Stimulated activated CD8-positive, alpha-beta memory T cell treated with anti-CD3 and anti-CD28 coated beads, Interleukin-4, amount 100 ng/mL, for 1 hour (primary cell): ENCODE measurements at places on chromosomes 6 and 20.

GRCh38 chr20:34175079-34175478, 63.0 kb upstream of the EIF2S2 start:
- DNase-seq = no peak

GRCh38 chr6:87982134-87982533, 65.5 kb upstream of the SPACA1 start:
- DNase-seq = no peak

- no peak for DNase-seq
Measured at GRCh38 chr6:150633486-150633834, 33.8 kb downstream of the PLEKHG1 start.

- DNase-seq = no peak
Measured at GRCh38 chr6:77461796-77462195, 1.5 kb downstream of the HTR1B start.

GRCh38 chr6:155040154-155040553, 45.0 kb downstream of the TIAM2 start:
- no peak for DNase-seq

- no peak for DNase-seq
Measured at GRCh38 chr6:35620706-35621105, 68.0 kb downstream of the FKBP5 start.

DNA sequence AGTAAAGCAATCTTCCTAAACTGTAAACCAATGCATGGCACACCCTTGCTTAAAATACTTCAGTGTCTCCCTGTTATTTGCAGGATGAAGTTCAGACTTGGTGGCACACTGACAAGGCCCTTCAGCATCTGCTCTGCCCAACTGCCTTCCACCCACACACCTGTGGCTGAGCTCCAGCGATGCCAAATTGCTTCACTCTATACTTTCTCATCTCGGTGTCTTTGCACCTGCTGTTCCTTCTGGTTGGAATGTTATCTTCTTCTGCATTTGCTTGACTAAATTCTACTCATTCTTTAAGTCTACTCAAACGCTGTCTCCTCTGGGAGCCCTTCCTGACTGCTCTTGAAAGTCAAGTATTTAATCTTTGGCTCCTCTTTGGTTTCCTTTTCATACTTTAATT, 100.1 kb upstream of the SUPT3H start:
- DNase-seq = no peak

DNA sequence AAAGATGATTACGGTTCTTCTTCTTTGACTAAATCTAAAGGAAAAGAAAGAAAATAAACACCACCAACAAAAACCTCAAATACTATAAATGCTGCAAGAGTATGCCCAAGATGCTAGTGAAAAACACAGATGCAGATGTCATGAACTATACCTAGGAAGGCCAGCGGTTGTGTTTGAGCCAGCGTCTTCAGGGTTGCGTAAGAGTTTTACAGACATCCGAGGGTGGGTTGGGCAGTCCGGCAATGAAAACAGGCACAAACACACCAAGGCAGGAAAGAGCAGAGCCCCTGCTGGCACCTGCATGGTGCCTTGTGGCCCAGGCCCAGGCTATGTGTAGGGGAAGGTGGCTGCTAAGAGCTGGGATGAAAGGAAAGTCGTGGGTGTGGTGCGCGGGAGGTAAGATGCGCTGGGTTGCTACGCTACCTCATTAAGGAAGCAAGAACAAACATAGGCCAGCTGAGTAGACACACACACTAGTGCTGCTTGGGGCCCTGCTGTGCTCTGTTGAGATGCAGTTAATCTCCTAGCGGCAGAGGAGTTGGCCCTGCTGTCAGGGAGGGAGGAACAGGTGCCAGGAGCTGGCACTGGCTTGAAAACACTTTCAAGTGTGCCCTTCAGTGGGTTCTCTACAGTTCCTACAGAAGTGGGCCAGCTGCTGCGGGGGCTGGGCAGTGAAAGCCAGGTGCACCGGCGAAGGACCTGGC, 170.2 kb upstream of the PLN start:
- DNase-seq = no peak

- DNase-seq = no peak
Measured at GRCh38 chr20:35458388-35458787, 3.0 kb downstream of the CEP250 start.

DNA sequence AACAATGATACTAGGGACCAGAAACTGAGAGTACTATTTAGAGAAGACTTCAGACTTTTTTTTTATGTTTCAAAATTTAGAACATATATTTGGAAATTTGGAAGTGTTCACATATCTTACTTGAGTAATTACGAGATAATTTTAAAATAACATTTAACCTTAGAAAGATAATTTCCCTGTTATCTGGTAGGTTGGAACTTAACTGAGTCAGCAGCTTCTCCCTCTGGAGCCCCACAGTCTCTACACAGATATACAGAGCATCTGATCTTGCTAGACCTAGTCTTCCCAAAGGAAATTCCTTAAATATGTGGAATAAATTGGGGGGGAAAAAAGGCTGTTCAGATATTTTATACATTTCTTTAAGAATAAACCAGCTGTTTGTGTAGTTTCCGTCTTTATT, 48.6 kb downstream of the TSPYL4 start:
- DNase-seq = no peak

- DNase-seq = no peak
Measured at GRCh38 chr20:62014488-62014775, 51.2 kb downstream of the TAF4 start.

DNA sequence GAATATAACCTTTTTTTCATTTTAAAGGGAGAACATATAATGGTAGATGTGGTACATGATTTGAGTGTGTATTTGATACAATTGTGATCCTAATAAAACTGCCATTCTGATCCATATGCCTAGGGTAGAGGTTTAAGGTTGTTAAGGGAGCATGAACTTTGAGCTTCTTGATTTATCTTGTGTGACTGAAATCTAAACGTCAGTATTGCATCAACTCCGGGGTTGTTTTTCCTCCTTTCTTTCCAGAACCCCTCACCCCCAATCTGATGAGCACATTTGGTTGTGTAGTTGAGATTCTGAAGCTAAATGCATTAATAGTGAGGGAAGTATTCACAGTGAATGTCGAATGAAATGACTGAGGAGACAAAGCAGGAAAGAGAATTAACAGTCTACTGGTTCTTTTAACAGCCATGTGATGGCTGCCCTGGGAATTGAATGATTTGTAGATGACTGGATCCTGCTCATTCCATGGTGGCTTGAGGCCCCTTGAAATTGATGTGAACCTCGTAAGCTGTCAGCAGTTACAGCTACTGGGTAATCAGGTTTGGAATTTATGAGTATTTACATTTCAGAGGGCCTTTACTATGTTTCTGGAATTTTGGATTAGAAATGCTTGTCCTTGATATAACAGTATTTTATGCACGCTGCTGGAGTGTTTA, 44.8 kb downstream of the FARS2 start:
- DNase-seq = no peak

DNA sequence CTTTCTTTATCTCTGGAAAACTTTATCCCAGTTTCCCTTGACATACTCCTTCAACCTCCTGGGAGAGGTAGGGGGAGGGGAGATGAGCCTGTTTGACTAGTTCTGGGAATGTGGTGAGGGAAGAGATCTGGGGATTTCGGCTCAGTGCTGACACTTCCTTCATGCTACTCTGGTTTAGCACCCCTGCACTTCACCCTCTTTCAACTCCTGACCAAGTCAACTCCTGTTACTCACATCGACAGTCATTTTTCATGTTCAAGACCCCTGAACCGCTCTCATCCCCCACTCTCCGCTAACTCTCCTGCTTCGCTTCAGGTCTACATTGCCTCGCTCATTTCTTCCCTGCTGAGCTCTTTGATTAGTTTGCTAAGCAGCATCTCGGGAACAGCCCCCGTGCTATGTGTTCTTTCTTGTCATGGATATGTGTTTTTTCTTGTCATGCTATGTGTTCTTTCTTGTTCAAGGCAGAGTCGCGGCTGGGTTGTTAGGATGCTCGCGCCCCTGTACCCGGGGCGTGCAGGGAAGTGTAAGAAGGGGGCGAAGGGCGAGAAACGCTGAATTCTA, 16.6 kb upstream of the TRIM27 start:
- peak; percentile 14 for DNase-seq

GRCh38 chr6:75557068-75557467, 44.6 kb upstream of the SENP6 start:
- no peak for DNase-seq

DNA sequence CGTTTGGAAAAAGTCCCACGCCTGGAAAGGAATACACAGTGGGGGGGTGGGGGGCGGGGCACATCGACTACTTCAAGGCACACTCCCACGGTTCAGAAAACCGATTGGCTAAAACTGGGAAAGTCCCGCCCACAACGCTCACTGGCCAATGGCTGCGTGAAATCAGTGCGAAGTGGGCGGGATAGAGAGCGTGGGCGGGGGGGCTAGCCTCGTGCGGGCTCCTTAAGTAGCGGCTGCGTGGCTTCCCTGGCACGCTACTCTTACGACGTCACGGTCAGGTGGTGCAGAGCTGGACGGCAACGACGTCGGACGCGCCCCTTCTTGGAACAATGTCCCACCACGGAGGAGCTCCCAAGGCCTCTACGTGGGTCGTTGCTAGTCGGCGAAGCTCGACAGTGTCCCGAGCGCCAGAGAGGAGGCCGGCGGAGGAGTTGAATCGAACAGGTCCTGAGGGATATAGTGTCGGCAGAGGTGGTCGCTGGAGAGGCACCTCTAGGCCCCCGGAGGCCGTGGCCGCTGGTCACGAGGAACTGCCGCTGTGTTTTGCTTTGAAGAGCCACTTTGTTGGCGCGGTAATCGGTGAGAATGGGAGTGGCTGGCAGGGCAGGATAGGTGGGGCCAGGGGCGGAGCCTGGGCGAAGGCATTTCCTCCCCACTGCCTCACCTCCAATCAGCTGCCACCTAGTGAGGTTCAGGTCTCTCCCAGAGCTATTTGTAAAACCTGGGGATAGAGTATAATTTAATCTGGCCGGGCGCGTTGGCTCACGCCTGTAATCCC, at the start of gene DDX43:
DDX43 (plus strand) TSS at position 252 of the 778 bp plus-strand sequence; CDS start at position 330, 78 bp downstream.
- DNase-seq = no peak

- no peak for DNase-seq
Measured at GRCh38 chr6:108764580-108764950, 83.7 kb upstream of the ARMC2 start.

- DNase-seq = no peak
Measured at GRCh38 chr6:43770372-43771209, 580 bp downstream of the VEGFA start.

GRCh38 chr6:88641178-88641903, 322.1 kb downstream of the RNGTT start:
- DNase-seq = no peak

DNA sequence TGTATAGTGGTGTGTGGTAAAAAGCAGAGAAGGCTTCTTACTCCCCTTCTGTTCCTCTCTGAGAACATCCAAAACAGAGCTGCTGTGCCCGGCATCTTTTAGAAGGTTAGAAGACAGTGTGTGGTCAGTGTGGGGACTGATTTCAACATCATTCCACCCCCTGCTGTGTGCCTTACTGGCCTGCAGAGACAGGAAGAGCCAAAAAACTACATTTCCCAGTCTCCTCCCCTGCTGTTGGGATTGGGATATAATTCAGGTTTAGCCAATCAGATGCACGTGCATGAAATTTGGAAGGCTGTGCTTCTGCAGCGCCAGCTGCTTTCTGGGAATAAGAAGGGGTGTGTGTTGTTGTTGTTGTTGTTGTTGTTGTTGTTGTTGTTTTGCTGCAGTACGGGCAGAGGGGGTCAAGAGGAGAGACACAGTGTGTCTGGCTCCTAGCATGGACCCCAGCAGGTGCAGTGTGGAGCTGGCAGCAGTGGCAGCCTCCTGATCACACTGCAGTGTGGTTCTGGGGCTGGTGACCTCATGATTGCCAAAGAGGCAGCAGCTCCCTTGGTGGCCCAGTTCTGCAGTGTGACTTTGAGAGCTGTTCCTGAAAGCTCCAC, 74.7 kb downstream of the MRPL14 start:
- no peak for DNase-seq

DNA sequence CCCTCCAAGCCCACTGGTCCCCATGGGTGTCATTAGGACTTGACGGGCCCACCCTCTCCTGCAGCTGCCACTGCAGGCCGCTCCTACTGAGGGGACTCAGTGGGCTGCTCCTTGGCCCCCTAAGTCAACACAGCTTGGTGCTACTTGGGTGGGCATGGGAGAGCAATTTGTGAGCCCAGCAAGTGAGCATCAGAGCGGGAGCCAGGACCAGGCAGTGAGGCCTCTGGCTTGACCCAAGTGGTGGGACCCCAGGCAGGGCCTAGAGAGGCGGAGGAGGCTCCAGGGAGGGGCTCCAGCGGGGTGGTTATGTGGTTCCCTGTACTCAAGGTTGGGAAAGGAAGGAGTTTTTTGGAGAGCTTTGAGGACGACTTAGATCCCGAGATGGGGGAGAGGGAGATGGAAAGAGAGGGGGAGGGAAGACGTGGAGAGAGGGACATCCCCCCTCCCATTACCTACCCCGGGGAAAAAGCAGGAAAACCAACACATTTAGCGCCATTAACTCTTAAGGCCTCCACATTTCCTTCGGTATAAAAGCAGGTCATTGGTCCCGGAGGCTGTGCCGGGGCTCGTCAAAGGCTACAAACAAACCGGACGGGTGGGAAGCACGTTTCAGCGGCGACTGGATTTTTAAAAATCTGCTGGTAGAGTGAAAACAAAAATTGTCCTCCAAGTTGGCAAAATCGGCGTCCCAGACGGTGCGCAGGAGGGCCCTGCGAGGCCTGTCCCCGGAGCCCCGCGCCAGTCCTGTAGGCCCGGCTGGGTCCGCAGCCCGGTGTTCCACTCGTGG, 8.8 kb downstream of the FOXC1 start:
- no peak for DNase-seq

DNA sequence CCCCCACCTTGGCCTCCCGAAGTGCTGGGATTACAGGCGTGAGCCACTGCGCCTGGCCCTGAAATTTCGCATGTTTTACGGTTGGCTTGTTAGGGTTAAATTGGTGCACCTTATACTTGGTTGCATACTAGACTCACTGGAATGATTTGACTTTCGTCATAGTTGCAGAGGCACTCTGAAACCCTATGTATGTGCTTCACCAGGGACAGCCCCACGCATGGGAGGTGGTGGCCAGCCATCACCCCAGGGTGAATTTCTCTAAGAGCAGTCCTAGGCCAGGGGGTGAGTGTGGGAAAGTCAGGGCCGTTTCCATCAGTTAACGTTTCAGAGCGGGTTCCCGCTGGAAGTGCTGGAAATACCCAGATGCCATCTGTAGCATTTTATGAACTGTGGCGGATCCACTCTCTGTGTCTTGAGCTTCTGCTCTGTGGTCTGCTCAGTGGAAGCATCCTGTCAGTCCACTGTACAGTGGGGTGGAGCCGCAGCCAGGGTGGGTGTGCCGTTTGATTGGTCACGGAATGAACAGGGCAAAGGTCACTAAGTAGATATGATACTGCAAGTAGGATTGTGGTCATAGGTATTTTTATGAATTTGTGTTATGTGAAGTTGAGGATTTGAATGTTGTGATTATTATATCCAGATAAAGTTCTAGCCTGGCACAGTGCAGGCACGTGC, 13.2 kb downstream of the DNAJC5 start:
- DNase-seq = no peak

DNA sequence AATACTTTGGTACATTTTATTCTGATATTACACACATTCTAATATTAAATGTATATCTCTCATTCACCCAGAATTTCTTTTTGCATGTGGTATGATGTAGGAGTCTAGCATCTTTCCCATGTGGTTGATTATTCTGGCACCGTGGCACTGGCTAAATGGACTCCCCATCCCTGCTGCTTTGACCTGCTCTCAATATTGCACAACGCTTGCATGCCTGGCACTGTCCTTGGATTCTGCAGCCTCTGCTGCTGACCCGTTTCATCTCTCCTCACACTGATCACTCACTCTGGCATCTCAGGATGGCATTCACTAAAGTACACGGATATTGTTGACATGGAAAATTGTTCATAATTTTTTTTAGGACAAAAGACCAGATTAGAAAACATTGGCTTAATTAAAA, 11.5 kb upstream of the DACT2 start:
- DNase-seq = no peak

GRCh38 chr20:38806855-38807655, 1.6 kb downstream of the PPP1R16B start:
- DNase-seq = no peak

GRCh38 chr20:32806356-32806755, 13.4 kb upstream of the MAPRE1 start:
- DNase-seq = no peak
